ENCODE measurements at places on chromosomes 5 and 9.

GRCh38 chr5:159881967-159882366 is 34.3 kb upstream of the ADRA1B start:
- no peak for DNase-seq

GRCh38 chr9:91783411-91783810 is 166.6 kb downstream of the ROR2 start:
- no peak for DNase-seq

DNA sequence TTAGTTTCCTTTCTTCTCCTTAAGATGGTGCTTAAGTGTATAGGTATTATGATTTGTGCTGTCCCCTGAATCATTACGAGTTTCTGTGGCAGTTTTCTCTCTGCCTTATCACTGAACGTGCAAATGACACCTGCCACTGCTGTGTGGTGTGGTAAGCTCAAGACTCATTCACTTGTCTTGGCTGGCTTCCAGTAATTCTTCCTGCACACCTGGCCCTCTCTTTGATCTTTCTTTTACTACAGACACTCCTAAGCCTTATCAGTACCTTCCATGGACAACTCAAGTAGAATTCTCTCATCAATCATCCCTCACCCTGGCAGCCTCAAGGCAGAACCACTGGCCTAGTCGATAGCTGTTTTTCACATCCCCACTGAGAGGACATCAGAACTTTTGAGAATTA is 82.6 kb upstream of the ADAMTS19 start:
- no peak for DNase-seq

GRCh38 chr5:169946743-169947295 is 33.5 kb downstream of the INSYN2B start:
- DNase-seq: no peak

DNA sequence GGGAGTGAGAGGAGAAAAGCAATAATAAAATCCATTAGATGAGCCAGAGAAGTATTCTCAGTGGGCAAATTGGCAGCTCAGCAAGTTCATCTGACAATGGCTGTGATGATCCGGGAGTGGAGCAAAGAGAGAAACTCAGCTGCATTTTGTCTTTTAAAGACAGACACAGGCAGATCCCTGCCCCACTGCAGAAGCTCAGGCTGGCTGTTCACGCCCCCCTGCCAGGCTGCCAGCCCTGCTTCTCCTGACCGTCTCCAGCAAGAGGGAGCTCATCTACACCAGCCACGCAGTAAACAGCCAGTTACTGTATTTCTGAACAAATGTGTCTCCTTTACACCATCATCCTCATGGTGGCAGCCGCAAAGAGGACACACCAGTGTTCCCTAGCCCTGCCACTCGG is 114.3 kb upstream of the SARDH start:
- DNase-seq: no peak

DNA sequence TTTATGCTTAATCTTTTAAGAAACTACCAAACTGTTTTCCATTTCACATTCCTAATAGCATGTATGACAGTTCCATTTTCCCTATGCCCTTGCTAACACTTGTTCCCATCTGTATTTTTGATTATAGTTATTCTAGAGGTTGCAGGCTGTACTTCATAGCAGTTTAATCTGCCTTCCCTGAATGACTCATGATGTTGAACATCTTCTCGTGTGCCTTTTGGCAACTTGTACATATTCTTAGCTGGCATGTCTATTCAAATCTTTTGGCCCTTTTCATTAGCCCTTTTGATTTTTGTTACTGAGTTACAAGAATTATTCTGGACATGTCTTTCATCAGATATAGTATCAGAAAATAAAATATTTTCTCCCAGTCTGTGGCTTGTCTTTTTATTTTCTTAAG is 320.3 kb downstream of the DIRAS2 start:
- DNase-seq: no peak

DNA sequence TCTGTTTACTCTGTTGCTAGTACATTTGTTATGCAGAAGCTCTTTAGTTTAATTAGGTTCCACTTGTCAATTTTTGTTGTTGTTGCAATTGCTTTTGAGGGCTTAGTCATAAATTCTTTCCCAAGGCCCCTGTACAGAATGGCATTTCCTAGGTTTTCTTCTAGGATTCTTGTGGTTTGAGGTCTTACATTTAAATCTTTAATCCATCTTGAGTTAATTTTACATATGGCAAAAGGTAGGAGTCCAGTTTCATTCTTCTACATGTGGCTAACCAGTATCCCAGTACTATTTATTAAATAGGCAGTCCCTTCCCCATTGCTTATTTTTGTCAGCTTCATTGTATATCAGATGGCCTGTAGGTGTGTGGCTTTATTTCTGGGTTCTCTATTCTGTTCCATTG is 792.4 kb downstream of the PTPRD start:
- DNase-seq: no peak

- no peak for DNase-seq
Observed at GRCh38 chr9:93391898-93392297, 59.6 kb upstream of the FAM120A start.

Measured in stimulated activated CD8-positive, alpha-beta memory T cell treated with anti-CD3 and anti-CD28 coated beads, Interleukin-7, amount 100 ng/mL, for 1 hour (primary cell).